Fibroblast of gingiva (primary cell): ENCODE measurements at places on chromosomes 3 and 15.
A peak's percentile ranks its signal among the peaks of the same experiment; 100 is the strongest.

GRCh38 chr3:192212979-192213378 is 514.4 kb downstream of the FGF12 start:
- no peak for DNase-seq

GRCh38 chr15:40190591-40190990 is 29.7 kb downstream of the BUB1B start:
- DNase-seq, result peak; percentile 49

DNA sequence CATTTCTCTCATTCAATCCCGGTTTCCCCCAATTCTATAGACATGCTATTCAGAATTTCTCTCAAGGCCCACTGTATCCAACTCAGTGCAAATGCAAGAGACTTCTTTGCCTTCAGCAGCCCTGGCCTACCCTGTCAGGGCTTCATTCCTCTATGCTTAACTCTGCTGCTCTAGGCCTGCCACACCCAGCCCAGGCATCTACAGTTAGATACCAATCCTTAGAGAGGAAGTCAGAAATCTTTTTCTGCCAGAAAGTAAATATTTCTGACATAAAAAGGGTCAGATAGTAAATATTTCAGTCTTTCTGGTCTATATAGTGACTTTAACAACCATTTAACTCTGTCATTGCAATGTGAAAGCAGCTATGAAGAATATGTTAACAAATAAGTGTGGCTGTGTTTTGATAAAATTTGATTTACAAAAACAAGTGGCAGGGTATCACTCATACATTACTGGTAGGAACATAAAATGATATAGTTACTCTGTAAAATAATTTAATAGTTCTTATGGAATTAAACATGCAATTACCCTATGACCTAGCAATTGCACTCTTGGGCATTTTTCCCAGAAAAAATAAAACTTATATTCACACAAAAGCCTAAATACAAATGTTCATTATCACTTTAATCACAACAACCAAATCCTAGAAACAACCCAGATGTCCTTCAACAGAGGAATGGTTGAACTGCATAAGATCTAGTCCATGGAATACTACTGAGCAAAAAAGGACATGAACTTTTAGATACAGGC is 942.0 kb downstream of the SQOR start:
- DNase-seq, result no peak

GRCh38 chr3:188993181-188993580 is 178.6 kb upstream of the TPRG1 start:
- no peak for DNase-seq

DNA sequence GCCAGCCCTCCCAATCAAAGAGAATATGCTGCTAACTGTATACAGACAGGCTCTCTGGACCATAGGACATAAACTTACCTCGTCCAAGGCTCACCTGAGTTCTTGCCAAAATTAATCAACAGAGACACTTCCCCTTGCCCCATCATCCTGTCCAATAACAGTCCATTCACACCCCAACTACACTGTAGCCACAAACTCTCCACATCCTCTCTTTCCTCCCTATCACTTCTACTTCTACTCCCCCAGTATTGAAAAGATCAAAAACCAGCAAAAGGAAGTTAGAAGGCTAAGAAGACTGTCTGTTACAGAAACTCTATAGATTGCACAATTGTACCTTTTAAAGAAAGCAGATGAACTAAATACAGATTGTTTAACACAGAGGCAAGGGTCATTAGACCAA is 133.5 kb upstream of the STT3B start:
- no peak for DNase-seq

GRCh38 chr3:177300039-177300833 is 103.0 kb upstream of the TBL1XR1 start:
- DNase-seq, result no peak

GRCh38 chr3:164306042-164306441 is 772.3 kb downstream of the SI start:
- DNase-seq, result no peak

- no peak for DNase-seq
These were observed 125.8 kb upstream of the ATP2B2 start for GRCh38 chr3:10631224-10631623.

- no peak for DNase-seq
These were observed 179.2 kb downstream of the KCNAB1 start for GRCh38 chr3:156299569-156299968.
